ENCODE measurements at places on chromosomes 13 and 19.

- DNase-seq = no peak
Observed at GRCh38 chr13:56271686-56272085, 869.0 kb upstream of the PRR20A start.

DNA sequence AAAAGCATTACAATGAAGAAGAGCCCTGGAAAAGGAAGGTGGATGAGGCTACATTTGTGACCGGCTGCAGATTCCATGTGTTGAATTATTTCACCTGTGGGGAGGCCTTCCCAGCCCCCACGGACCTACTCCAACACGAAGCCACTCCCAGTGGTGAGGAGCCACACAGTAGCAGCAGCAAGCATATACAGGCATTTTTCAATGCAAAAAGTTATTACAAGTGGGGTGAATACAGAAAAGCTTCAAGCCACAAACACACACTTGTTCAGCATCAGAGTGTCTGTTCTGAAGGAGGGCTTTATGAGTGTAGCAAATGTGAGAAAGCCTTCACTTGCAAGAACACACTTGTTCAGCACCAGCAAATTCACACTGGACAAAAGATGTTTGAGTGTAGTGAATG is 5.0 kb downstream of the ZNF551 start:
- DNase-seq = no peak

GRCh38 chr13:95295026-95295425 is 6.2 kb downstream of the ABCC4 start:
- no peak for DNase-seq

DNA sequence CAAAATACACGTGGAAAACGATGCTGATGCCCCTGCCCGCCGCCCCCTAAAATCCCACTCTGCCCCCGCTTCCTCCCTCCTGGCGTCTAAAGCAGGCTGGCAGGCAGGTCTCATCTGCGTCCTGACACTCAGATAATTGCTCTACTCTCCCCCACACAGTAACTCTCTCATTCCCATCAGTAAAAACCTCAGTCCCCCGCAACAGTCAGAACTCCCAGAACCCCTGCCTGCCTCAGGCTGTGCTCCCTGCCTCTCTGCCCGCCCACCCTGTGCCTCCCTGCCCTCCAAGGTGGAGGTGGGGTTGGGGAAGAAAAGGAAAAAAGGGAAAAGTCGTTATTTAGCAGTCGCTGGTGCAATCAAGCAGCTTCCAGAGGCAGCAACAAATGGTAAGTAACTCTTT is 473.7 kb downstream of the EFNB2 start:
- DNase-seq = no peak

GRCh38 chr19:44496711-44497110 is 3.6 kb downstream of the ZNF180 start:
- no peak for DNase-seq

DNA sequence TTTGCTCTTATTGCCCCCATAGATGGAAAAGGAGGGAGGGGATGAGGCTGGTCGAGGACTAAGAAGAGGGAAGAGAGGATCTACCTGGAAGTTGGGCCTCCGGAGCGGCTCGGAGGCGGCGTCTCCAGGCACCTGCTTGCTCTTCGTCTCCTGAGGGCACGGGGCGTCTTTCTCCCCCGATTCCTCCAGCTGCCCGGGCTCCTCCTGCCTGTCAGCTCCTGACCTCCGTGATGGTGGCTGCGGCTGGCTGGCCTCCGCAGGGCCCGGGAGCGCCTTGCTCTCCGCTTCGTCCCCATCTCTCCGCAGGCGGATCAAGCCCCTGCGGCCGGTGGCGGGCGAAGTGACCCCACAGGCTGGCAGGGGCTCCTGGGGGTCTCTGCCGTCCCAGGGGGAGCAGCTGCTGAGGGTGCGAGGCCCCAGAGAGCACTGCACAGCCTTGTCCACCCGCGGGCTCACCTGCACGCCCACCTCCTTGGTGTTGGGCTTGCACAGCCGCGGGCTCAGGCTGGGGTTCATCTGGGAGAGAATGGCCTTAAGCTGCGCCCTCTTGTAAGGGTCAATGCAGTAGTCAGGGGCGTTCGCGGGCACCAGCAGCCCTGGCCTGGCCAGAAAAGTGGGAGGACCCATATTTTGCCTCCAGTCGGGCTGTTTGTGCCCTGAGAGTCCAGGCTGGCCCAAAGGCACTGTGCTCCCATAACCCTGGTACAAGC is 3.8 kb downstream of the ZAR1L start:
- no peak for DNase-seq

DNA sequence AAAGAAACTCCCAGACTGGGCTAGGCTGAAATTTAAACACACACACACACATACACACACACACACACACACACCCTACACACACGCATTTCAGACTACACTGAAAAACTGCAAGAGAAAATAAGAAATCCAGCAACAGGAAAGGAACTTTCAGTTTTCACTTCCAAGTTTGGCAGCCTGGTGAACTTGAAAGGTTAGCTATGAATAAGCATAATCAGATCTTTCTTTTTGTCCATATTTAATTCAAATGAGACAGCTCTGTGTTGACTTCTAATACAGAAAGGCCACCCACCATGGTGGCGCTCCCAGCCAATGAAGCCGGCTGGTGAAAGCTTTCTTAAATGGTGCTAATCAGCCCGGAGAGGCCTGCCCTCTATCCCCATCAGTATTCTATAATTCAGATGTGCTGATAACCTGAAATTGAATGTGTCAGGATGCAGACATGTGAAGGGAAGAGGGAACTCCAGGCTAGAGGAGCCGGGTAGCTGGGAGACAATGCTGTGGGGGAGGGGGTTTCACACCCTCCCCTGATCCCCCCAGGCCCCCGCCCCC is 108.3 kb upstream of the ZNF536 start:
- no peak for DNase-seq

DNA sequence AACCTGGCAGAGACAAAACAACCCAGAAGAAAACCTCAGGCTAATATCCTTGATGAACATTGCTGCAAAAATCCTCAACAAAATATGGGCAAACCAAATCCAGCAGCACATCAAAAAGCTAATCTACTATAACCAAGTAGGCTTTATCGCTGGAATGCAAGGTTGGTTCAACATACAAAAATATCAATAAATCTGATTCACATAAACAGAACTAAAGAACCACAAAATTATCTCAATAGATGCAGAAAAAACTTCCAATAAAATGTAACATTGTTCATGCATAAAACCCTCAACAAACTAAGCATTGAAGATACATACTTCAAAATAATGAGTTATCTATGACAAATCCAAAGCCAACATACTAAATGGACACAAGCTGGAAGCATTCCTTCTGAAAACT is 8.8 kb downstream of the ZNF724 start:
- peak; percentile 10 for DNase-seq

DNA sequence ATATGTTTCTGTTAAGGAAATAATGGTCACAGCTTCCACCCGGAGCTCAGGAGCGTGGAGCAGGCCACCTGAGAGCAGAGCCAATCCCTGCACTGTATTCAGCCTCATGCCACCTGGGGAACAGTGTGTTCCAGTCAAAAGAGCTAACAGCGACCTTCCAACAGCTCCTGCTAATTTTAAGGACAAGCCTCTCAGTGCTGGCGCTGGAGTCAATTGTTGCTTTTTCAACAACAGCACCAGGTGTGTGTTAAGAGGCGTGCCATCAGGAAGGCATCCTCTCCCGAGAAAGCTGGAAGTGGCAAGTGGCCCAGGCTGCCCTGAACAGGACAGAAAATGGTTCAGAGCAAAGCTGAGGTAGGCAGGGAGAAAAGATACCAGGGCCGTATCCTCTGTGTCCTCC is 102.0 kb downstream of the CACNA1A start:
- DNase-seq = no peak

DNA sequence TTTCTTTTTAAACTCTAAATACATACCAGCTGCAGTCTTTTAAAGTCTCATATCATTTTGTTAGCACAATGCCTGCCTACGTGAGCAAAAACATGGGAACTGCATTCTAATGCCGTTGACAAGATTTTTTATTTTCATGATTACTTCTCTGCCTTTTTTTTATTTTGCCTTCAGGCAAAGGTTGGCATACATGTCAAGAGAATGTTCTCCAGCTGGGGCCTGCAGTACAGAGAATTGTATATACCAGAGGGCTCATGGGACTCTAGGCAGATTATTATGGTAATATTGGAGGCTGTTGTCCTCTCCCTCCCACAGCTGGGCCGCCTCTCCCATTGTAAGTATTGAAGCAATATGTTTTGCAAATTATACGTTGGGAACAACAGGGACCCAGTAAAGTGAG is 53.9 kb upstream of the OBI1 start:
- no peak for DNase-seq

GRCh38 chr13:36212789-36213188 is 1.6 kb downstream of the SOHLH2 start:
- no peak for DNase-seq
